ENCODE measurements at places on chromosomes 12 and 14. TPM values are rescaled to one million over a fixed set of nuclear protein-coding genes. Genes with fewer than 3 reads are reported as not detected.

Gene TSHR
- total RNA-seq = not detected

Gene PKP2
- 2.7 TPM for total RNA-seq

Gene SETD3
- total RNA-seq = 48.1 TPM

Gene CLEC4E
- total RNA-seq = not detected

Gene RESF1
- total RNA-seq = 20.9 TPM

Gene SPTB
- 1.5 TPM for total RNA-seq

Gene HCAR1
- 0.02 TPM for total RNA-seq

Gene NCOR2
- 228 TPM for total RNA-seq

Gene TAS2R9
- total RNA-seq = not detected

Gene OR4E2
- not detected for total RNA-seq

Gene RFX4
- total RNA-seq = not detected

Gene OR2AP1
- total RNA-seq = not detected

Gene DPF3
- 0.22 TPM for total RNA-seq

Gene RAD51B
- 4.1 TPM for total RNA-seq

Gene PLCZ1
- total RNA-seq = not detected

Gene HOXC4
- 4.3 TPM for total RNA-seq

Gene GPD1
- 0.18 TPM for total RNA-seq

Gene UNC119B
- 30.0 TPM for total RNA-seq

Gene DIO3
- total RNA-seq = 0.03 TPM

Gene CEP290
- total RNA-seq = 6.6 TPM

Gene GZMB
- not detected for total RNA-seq

Gene IL23A
- total RNA-seq = 1.0 TPM

Gene PLEKHD1
- 0.04 TPM for total RNA-seq

All from A549 treated with CORT108297 at 1 μM for 4 hours (cell line).